ENCODE measurements at places on chromosomes 6 and 20. TPM values are rescaled to one million over a fixed set of nuclear protein-coding genes. Genes with fewer than 3 reads are reported as not detected.

RAET1G gene
- 3.3 TPM for total RNA-seq

TMEM200A gene
- 44.2 TPM for total RNA-seq

GABRR1 gene
- total RNA-seq: not detected

ACTL10 gene
- 2.0 TPM for total RNA-seq

PAX1 gene
- not detected for total RNA-seq

GOPC gene
- total RNA-seq: 42.1 TPM

SLC22A7 gene
- not detected for total RNA-seq

Data from fibroblast of lung (primary cell).